ENCODE measurements at places on chromosomes 16 and 17.

DNA sequence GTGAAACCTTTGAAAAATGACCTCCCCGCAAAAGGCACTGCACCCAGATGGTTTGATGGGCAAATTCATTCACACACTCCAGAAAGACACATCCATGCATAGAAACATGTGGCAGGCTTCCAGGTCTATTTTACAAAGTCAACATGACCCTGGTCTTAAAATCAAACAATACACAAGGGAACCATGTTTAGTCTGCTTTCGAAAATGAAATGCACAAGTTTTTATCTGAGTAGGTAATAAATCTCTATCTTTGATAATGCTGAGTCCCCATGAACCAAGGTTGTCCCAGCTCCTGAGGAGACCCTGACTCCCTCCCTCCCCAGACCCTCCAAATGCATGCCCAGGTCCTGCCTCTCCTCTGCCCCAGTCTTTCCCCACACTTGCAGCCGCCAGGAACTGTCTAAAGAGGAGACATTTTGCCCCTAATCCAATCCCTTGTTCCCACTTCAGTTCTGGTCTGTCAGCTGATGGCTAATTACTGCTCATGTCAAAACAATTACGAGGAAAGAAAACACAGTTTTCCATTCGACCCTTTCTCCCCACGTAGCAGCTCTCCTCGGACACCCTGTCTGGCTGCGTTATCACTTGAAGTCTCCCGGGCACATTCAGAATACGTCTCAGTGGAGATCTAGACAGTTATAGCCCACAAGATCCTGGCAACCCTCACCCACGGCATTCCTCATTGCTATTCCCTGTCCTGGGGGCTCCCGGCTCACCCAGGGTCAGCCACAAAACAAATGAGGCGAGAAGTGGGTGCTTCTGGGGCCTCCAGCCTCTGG, 68.8 kb upstream of the RCVRN start:
- no peak for DNase-seq

DNA sequence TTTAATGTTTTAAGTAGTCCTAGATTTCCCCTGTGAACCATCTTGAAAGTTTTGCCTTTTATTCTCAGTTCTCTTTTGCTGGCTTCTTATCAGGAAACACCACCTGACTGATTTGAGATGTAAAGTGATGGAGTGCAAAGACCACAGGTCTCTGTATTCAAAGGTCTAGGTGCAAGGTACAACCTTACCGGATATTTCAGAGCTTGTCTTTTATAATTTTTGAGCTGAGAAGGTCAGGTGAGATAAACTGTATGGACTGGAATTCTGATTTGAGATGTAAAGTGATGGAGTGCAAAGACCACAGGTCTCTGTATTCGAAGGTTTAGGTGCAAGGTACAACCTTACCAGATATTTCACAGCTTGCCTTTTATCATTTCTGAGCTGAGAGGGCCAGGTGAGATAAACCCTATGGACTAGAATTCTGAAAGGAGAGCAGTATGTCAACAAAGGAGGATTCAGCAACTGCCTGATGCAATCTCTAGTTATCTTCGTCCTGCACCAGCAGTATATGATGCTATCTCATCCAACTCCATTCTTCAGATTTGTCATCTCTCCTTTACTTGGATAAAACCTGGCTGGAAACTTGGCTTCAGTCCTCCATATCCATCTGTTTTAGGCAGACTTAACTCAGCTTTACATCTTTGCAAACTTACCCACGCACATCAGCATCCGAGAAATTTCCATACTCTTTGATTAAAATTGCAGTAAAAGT, 64.3 kb downstream of the CENPV start:
- DNase-seq: no peak

DNA sequence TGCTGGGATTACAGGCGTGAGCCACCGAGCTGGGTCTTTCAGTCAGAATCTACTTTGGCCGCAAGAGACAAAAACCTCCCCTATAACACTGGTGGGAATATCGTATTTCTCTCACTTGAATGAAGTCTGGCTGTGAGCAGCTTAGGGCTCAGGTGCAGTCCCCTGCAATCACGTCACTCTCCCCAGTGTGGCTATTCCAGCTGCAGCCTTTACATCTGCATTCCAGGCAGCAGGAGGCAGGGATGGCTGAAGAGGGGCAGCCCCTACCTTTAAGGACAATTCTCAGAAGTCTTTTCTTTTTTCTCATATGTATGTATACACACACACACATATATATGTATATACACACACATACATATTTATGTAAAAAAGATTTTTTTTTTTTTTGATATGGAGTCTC, 3.0 kb downstream of the DEF8 start:
- DNase-seq: no peak

DNA sequence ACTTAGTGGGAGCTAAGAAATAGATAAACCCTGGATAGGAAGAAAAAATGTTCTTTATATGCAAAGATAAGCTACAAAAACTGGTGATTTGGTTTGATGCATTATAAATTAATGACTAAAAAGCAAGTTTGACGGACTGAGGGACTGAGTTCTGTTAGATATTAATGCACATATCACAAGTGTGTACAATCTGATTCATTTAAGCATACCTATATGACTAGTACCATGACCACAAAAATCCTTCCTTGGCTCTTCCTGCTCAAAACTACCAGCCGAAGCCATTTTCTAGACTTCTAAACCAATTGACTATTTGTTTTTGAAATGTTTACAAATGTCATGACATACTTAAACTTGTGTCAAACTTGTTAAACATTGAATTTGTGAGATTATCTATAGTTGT, 374.5 kb upstream of the MON1B start:
- DNase-seq: no peak

GRCh38 chr16:89040861-89041570, 52.6 kb upstream of the ACSF3 start:
- no peak for DNase-seq

DNA sequence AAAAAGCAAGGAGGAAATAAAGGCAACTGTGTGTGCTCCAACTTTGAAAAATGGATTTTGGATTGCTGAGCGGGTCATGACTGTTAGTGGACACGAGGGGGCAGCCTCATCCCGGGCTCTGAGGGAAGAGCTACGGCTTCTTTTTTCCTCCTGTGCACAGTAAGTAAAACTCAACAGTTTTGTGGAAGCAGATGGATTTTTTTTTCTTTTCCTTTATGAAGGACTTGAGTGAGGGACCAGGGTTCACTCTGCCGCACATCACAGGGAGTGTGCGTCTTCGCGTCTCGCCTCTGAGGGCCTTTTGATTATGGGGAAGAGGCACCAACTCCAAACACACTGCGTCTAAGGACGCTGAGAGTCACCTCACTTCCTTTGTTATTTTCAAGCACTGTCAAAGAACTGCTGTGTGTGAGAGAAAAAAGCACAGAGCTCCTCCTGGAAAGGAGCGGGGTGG, 80.3 kb upstream of the GOT2 start:
- DNase-seq: no peak

- no peak for DNase-seq
Measured at GRCh38 chr16:75584108-75584507, 17.9 kb downstream of the GABARAPL2 start.

Data from NCI-H2029 treated with DMSO at 0.1 percent for 48 hours (cell line).